ENCODE measurements at places on chromosomes 1 and 21. TPM values are rescaled to one million over a fixed set of nuclear protein-coding genes. Genes with fewer than 3 reads are reported as not detected.

- DNase-seq, result no peak
Measured at GRCh38 chr1:92599184-92599583, 112.5 kb upstream of the GFI1 start.

DNA sequence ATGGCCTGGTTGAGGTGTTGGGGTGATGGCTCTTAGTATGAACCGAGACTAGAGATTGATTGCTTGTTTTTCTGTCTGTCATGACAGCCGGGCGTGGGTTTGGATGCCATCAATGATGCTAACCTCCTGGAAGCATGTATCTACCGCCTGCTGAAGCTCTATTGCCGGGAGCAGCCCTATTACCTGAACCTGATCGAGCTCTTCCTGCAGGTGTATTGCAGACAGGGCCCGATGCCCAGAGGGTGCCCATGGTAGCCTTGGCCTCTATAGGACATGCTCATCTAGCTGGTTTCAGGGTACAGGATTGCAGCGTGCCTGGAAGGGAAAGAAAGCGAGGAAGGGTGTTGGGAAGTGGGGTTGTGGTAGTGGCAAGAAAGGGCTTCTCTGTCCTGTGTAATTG lies 2.6 kb upstream of the RUSC1 start:
- peak; percentile 15 for DNase-seq

GRCh38 chr1:162069334-162070093 lies at the start of gene NOS1AP:
Gene NOS1AP (plus strand): TSS chr1:162069691. CDS start chr1:162070178, 487 bp downstream.
- DNase-seq, result peak; percentile 84

- DNase-seq, result peak; percentile 86
Measured at GRCh38 chr1:159936273-159936904, 9.0 kb downstream of the IGSF9 start.

GRCh38 chr1:93021539-93022134 lies 57.4 kb upstream of the MTF2 start:
- DNase-seq, result no peak

GRCh38 chr1:10178597-10179405 lies 31.6 kb upstream of the KIF1B start:
- no peak for DNase-seq

DNA sequence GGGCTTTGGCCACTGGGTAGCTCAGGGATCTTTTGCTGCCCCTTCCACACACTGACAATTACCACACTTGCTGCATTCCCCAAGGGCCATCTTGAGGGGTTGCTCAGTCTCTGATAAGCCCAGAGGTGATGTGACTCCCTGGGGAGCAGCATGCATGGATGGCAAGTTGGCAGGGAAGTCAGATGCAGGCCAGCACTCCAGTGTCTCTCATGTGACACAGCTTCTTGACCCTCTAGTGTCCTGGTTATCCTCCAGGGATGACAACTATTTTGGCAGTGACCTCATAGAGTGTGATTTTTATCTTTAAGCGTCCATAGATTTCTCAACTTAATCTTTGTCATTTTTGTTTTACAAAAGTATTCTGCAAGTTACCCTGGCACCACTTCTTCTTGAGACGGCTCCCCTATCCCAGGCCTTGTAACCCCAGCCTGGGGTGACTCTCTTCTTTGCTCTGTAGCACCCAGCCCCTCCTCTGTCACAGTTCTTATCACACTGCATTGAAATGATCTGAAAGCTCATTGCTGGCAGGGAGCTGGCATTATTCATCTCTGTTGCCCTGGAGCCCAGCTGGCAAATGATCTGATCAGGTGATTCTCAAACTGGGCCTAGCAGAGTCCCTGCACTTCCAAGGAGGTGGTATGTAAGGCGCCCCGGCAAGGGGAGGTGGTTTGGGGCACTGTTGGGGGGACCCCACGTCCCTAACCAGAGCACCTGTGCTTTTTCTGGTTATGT lies 72.6 kb downstream of the TENT5C start:
- DNase-seq, result no peak

- no peak for DNase-seq
Measured at GRCh38 chr1:166900987-166901386, 24.9 kb upstream of the TADA1 start.

GRCh38 chr1:96722161-96722922 lies 758 bp downstream of the PTBP2 start:
- DNase-seq, result peak; percentile 88

DNA sequence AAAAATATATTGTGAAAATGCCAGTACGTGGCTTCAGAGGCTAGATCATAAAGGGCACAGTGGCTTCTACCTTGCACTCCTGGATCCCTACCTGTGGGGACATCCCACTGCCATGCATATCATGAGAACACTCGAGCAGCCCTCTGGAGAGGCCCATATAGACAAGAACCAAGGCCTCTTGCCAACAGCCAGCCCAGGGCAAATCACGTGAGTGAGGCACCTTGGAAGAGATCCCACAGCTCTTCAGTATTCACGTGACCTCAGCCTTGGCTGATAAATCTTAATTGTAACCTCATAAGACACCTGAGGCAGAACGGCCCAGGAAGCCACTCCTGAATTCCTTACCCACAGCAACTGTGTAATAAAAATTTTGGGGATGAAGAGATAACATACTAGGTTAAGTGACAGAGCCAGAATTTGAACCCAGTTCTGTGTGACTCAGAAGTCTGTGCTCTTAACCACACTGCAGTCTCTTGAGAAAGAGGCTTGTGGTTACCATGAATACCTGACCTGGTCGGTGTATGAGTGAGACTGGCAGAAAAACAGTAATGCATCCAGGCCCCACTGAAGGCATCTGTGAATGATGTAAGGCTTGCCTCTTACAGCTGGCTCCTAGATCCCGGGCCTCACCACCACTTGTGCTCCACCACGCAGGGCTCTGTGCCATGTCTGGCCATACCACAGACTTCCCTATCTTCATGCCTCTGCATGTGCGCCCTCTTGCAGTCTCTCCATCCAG lies 6.9 kb upstream of the A3GALT2 start:
- peak; percentile 67 for DNase-seq

DNA sequence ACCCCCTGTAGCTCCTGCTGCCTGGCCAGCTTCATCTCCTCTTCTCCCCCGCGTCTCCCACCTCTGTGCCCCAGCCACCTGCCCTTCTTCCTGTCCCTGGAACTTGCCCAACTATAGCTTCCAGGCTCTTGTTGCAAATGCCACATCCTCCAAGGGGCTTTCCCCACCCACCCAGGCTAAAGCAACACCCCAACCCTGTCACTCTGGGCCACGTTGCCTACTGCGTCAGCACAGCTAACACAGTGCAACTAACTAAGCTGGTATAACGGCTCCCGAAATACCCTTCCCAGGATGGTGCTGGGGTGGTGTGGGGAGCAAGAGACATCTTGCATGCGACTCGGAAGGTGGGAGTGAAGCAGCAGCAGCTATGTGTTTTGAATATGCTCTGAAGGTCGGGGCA lies 19.7 kb downstream of the CAMK2N1 start:
- DNase-seq, result no peak

DNA sequence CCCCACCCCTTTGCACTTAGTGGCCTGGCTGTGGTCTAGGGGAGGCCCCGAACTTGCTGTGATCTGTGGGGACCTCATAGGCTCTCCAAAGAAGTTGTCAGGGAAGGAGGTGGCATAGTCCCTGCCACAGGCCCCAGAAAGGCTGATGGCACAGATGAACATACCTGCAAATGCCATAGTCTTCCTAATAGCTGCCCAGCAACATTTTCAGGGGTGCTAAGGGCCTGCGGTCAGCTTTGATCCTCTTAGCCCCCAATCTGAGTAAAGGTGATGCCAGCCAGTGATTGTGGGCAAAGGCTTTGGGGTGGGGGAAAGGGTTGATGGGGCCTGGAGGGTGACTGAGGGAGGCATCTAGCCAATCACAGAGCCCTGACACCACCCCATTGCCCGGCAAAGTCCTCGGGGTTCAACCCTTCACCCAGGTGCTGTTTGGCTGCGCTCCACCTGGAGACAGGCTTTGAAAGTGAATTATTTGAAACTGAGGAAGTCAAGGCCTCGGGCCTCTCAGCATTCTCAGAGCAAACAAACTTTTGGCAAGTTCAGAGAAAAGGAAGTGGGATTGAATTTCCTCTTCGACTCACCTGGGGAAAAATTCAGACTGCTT lies 35.8 kb downstream of the PAX7 start:
- DNase-seq, result no peak

- DNase-seq, result no peak
Measured at GRCh38 chr1:153929426-153929825, 6.7 kb upstream of the GATAD2B start.

DNA sequence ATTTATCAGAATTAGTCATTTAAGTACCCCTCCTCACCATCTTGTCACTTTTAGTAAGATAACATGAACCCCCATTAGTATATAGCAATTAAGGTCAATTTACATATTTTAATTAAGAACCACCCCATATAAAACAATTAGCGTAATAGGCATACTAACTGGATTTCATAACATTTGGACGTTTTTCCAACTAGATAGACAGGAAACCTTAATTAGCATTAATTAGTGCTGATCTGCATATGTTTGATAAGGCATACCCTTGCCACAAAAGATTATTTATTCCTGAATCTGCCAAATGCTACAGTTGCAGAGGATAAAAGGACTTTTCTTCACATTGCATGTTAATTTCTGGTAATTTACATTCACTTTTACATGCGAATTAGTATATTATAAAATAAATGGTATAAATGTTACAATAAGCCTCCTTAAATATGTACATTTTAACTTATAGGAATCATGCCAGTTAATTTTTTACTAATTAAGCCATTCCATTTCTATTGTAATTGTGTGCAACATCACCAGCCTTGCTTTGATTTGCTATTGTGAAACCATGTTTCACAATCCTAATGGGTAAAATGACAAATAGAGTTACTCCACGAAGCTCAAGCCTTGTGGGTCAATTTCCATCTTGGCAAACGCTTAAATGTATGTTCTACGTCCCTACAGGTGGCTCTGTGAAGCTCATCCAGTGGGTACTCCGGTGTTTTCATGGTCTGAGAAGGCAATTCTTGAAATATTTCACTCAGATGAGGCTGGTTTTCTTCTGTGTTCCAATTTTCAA lies 469.6 kb downstream of the DPYD start:
- no peak for DNase-seq

- DNase-seq, result no peak
Measured at GRCh38 chr1:74246315-74246714, 11.1 kb downstream of the TNNI3K start.

DNA sequence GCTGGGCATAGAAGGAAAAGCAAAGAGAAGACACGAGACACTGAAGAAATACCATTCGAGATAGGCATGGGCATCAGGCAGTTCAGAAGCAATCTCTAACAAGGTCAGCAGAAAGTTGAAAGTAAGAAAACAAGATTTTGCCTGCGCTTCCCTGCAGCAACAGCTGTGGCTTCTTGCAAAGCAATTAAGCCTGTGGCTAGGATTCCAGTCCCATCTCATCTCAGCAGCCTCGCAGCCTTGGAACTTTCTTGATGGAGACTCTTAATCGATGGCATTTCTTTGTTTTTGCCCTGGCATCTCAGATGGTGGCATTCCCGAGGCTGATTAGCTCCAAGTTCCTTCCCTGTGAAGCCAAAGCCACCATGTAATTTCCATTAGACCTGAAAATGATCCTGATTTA lies 64.6 kb upstream of the SPAG17 start:
- DNase-seq, result no peak

DNA sequence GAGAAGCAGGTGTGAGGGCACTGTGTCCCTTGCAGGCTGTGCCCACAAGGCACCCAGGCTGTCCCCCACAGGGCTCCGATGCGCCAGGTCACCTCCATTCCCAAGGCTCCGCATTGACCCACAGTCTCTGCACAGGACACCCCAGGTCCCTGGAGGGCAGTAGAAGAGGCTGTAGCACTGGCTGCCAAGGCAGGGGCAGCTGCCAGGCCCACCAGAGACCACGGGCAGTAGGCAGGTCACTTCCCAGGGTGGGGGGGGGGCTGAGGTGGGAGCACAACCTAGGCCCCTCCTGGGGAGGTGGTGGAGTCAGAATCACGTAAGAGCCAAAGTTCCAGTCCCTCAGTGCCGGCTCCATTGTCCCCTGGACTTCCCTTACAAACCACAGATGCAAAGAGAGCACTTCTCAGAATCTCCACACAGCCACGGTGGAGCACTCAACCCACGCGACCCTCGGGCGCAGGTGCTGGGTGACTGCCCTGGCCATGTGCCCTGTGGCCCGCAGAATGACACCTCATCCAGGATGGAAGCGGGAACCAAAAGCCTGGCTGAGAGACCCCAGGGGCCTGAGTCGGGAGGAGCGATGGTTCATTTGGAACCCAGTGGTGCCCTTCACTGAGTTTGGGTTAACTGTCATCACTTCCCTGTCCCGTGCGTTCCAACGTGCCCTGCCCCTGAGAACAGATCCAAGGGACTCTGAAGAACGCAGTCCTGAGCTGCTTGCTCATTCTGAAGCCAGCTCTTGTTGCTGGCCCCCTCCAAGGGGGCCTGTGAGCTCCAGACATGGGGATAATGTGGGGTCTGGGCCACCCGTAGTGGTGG lies 69.7 kb upstream of the PDE9A start:
- peak; percentile 25 for DNase-seq

- peak; percentile 15 for DNase-seq
Measured at GRCh38 chr1:39659538-39659937, 12.4 kb downstream of the NT5C1A start.

- no peak for DNase-seq
Measured at GRCh38 chr1:209008586-209008985, 574.9 kb upstream of the CAMK1G start.

DNA sequence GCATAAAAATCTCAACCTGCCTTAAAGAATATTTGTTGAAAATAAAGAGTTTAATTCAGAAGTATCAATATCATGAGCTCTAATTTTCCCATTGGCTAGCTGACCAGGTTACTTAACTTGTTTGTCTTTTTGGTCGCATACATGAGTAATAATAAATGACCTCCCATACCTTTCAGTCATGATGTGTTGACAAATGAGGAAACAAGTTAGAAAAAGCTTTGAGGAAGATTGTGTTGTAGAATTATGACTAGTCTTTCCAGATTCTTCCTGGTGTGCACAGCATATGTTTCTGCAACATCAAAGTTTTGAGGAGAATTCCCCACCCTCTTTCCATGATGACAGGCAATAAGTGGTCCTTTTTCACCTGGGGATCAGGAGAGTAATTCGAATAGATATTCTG lies 17.6 kb upstream of the PAPPA2 start:
- no peak for DNase-seq

GRCh38 chr1:38045401-38046332 lies 926 bp downstream of the POU3F1 start:
- no peak for DNase-seq

GRCh38 chr21:25571726-25572121 lies 35.6 kb downstream of the MRPL39 start:
- no peak for DNase-seq

- DNase-seq, result no peak
Measured at GRCh38 chr1:107100331-107100984, 40.4 kb upstream of the NTNG1 start.

DNA sequence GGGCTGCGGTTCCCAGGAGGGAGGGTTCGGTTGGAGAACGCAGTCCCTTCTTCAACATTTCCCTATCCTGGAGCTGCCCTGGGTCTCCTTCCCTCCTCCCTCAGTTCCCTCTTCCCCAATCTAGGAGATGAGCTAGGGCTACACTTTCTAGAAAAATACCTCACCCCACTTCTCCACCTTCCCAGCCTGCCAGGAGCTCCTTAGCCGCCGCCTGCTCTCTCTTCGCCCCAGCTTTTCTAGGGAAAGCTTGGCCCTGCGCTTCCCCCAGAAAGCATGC lies 488 bp upstream of the ADAMTS1 start:
- DNase-seq, result no peak

Gene OR10T2
- total RNA-seq, result not detected

Gene DMRTA2
- not detected for total RNA-seq

Gene IER5
- total RNA-seq, result 11.4 TPM

Gene SLC26A9
- total RNA-seq, result not detected

Gene FAM151A
- total RNA-seq, result not detected

Gene IBA57
- total RNA-seq, result 11.1 TPM

Gene COL8A2
- total RNA-seq, result 37.5 TPM

Gene HEYL
- total RNA-seq, result 35.4 TPM

Gene RASSF5
- 14.8 TPM for total RNA-seq

Gene G0S2
- total RNA-seq, result 24.9 TPM

Gene GPN2
- 19.6 TPM for total RNA-seq

Gene NBPF12
- 16.9 TPM for total RNA-seq

Gene SYTL1
- 3.7 TPM for total RNA-seq

All from aorta (tissue), 5 donors.